ENCODE measurements at places on chromosomes 2 and 18.

DNA sequence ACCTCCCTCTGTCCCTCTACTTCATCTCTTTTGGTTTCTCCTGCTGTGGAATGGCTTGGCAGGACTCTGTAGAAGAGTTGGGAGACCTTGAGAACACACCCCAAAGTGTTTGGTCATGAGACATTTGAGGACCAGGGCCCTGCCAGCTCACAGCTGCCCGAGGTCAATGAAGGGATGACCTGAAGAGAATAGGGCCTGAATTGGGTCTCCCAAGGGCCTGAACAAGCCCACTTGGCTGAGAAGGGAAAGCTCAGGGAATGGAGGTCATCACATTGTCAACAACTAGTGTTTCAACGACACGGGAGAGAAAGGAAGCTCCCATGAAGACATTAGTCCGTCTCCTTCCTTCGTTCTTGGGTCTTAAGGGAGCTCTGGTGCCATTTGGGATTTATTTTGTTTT lies 52.8 kb downstream of the TTC32 start:
- no peak for DNase-seq

GRCh38 chr2:212672186-212672585 lies 133.6 kb upstream of the ERBB4 start:
- DNase-seq: no peak

DNA sequence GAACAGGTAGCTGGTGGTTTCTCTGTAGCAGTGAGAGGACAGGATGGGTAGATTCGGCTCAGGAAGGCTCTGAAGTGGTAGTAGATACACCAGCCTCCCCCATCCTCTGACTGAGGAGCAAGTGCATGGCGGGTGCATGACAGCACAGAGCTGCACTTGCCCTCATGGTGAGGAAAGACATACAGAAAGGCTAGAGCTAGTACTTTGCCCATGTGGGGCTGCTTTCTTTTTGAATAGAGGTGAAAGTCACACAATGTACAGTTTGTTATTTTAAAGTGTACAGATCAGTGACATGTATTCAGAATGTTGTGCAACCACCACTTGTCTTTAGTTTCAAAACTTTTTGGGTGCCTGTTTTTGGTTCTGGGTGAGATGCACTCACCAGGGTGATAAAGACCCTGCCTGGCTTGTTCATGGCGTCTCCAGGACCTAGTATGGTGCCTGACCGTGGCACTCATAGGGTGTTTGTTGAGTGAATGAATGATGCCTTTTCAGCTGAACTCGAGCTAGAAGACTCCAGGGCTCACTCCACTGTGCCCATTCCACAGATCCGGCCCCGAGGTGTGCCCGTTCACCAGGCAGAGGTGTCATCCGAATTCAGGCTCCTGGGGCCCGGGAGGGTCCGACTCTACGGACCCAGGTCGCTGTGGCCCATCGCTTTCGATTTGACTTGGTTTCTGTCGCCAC lies 421 bp upstream of the VAMP5 start:
- DNase-seq: peak; percentile 72

- DNase-seq: no peak
These were observed 111.7 kb downstream of the BCL11A start for GRCh38 chr2:60441800-60442199.

GRCh38 chr2:69828938-69829255 lies 563 bp upstream of the GMCL1 start:
- no peak for DNase-seq
